Esophagus squamous epithelium (tissue), 5 donors: ENCODE measurements at places on chromosomes 1 and 21.

GRCh38 chr1:225514671-225515081 is 86.8 kb upstream of the LBR start:
- no peak for DNase-seq
- H3K4me1 ChIP-seq = no peaks in the 10 kb centered on the region
- no peaks in the 10 kb centered on the region for H3K36me3 ChIP-seq
- no peaks in the 10 kb centered on the region for H3K27me3 ChIP-seq

DNA sequence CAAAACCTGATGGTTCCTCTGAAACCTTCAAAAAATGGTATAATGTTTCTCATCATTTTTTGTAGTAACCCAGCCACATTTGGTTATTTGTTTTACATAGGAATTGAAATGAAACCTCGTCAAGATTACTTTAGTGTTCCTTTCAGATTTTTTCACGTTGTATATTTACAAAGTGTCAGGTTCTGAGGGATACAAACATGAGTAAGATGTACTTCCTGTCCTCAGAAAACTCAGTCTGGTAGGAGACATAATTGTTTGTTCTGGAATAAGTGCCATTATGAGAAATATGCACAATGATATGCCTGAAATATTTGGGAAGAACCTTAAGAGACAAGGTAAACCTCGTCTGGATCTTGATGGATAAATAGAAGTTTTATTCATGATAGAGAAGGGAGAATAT is 145.5 kb downstream of the USP25 start:
- no peak overlapping the region for H3K27ac ChIP-seq
- no peak overlapping the region for H3K4me3 ChIP-seq
- H3K36me3 ChIP-seq = peaks cover 91% of the 10 kb centered on the region
- no peaks in the 10 kb centered on the region for H3K27me3 ChIP-seq
- H3K4me1 ChIP-seq = no peaks in the 10 kb centered on the region
- no peak for DNase-seq

- no peak overlapping the region for H3K4me3 ChIP-seq
- H3K36me3 ChIP-seq = no peaks in the 10 kb centered on the region
- no peaks in the 10 kb centered on the region for H3K27me3 ChIP-seq
Measured at GRCh38 chr1:152906023-152906565, 2.3 kb upstream of the IVL start.

GRCh38 chr1:67686267-67687197 is 1.5 kb downstream of the GADD45A start:
- H3K27ac ChIP-seq = peak overlapping the region; percentile 99
- no peak for DNase-seq
- H3K27me3 ChIP-seq = no peaks in the 10 kb centered on the region
- H3K4me1 ChIP-seq = peaks cover 49% of the 10 kb centered on the region
- H3K4me3 ChIP-seq = peak overlapping the region; percentile 99
- peaks cover 9% of the 10 kb centered on the region for H3K36me3 ChIP-seq

- peak overlapping the region; percentile 85 for H3K27ac ChIP-seq
- H3K4me3 ChIP-seq = no peak overlapping the region
- peaks cover 21% of the 10 kb centered on the region for H3K4me1 ChIP-seq
- no peaks in the 10 kb centered on the region for H3K27me3 ChIP-seq
- no peaks in the 10 kb centered on the region for H3K36me3 ChIP-seq
Measured at GRCh38 chr1:203743091-203743571, 21.9 kb upstream of the LAX1 start.

DNA sequence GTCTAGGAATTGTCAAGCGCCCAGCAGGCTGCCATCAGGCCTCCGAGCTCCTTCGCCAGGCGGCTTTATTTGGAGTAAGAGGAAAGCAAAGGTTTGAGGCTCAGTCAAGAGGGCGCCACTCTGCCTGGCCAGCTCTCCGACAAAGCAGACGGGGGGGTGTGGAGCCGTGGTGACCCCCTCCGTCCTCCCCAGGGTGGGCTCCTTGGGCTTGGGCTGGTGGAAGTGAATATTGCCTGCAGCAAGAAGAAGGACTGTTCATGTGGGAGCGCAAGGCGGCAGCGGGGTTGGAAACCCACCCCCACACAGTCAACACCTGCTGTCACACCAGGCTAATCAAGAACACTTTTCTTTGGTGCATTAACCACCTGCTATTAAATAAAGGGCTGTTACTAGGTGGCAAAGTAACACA is 14.6 kb downstream of the EPHX1 start:
- H3K27me3 ChIP-seq = no peaks in the 10 kb centered on the region
- H3K27ac ChIP-seq = no peak overlapping the region
- H3K4me1 ChIP-seq = peaks cover 58% of the 10 kb centered on the region
- no peaks in the 10 kb centered on the region for H3K36me3 ChIP-seq
- no peak overlapping the region for H3K4me3 ChIP-seq

GRCh38 chr1:80989455-80989854 is 811.3 kb upstream of the ADGRL2 start:
- H3K36me3 ChIP-seq = no peaks in the 10 kb centered on the region
- H3K27me3 ChIP-seq = no peaks in the 10 kb centered on the region
- no peak overlapping the region for H3K27ac ChIP-seq
- no peaks in the 10 kb centered on the region for H3K4me1 ChIP-seq
- H3K4me3 ChIP-seq = no peak overlapping the region

DNA sequence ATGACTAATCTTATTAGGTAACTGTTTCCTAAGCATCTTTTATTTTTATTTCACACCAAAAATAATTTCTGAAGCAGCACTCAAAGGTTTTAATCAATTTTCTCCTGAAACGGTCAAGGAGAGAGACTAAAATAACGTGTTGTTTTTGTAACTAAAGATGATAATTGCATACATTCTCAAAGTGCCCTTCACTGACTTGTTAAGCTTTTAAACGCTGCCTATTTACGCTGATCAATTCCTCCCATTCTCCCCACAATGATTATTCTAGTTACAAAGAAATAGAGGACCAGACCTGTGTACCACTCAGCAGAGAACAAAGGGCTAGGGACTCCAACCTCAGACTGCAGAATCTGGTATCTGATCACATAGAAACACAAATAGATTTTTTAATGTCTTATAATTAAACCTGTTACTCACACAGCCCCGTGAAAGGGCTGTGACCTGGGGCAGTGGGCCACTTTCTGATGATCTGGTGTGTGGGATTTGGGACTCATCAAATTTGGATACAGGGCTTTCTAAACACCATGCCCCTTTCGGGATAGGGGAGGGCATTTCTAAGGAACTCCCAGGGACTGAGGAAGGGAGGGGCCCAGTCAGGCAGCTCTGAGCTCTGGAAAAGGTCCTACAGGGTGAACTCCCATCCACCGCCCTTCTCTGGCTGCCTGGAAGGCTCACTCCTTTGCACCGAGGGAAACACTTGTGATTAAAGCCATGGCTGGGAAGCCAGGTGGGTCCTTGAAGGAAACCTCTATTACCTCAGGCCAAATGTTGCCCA is 65.2 kb downstream of the BCAR3 start:
- no peak overlapping the region for H3K4me3 ChIP-seq
- no peaks in the 10 kb centered on the region for H3K27me3 ChIP-seq
